ENCODE measurements at places on chromosomes 3 and 15.

DNA sequence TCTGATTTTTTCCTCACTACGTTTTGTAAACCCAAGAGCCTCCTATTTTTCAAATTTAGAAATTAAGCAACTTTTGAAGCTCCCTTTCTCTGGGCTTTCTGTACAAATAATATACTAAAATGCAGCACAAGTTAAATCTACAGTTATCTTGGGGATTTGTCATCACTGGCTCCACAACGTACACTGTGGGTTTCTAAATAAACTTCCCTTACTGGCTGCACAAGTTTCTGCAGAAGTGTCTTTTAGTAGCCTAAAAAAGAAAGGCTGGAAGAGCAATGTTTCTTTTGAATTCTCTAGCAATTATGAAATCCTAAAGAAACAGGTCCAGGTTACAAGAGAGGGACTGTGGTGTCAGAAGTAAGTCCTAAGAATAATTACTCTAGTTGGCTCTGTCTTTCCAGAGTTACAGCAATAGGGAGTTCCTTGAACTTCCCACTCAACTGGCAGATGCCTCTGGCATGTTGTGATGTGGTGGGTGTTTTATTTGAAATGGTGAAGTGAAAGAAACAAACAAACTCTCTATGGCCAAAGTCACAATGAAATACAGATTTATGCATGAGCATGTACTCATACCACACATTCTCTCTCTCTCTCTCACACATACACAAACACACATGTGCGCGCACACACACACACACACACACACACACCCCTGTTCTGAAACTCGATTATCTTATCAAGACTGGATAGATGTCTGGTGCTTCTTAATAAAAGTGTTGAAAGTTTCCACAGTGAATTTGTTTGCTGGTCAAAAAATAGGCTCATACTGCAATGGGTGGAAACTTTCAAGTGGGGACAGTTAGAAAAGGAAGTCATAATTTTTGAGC, 198.2 kb downstream of the SSR3 start:
- DNase-seq = no peak

GRCh38 chr15:66617137-66618090, 51.6 kb upstream of the LCTL start:
- peak; percentile 79 for DNase-seq

DNA sequence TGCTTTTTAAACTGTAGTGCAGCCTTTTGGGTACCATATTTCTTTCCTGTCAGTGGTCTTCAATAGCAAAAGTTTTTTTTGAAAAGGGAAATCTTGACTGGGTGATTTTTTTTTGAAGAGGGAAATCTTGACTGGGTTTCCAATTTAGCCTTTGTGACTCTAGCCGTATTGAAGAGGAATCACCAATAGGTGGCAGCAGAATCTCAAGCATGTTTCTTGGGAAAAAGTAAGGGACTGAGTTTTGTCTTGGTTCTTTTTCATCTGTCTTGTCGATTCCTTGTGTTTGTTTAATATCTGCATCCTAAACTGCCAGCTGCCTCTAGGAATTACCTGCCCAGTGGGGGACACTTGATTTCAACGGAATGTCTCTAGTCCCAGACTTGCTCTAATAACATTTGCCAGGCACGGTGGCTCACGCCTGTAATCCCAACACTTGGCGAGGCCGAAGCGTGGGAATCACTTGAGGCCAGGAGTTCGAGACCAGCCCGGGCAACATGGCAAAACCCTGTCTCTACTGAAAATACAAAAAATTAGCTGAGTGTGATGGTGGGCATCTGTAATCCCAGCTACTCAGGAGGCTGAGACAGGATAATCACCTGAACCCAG, 89.2 kb downstream of the RBPMS2 start:
- DNase-seq = no peak

DNA sequence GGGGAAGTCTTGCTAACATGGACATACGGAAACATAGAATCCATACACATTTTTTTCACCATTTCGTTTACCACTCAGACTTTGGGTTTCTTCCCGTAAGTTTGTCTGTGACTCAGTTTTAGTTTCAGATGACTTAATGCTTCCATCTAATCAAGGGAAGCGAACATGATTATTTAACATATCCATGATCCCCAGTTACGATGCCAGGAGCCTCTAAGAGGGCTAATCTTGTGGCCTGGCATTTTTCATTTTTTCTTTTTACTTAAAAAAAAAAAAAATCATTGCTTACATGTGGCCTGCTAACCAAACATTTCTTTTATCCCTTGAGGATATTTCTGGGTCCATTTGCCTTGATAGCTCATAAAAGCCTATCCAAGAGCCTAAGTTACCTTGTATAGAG, 20.2 kb upstream of the PLOD2 start:
- no peak for DNase-seq

- no peak for DNase-seq
Observed at GRCh38 chr3:50632450-50632849, 15.5 kb downstream of the MAPKAPK3 start.

DNA sequence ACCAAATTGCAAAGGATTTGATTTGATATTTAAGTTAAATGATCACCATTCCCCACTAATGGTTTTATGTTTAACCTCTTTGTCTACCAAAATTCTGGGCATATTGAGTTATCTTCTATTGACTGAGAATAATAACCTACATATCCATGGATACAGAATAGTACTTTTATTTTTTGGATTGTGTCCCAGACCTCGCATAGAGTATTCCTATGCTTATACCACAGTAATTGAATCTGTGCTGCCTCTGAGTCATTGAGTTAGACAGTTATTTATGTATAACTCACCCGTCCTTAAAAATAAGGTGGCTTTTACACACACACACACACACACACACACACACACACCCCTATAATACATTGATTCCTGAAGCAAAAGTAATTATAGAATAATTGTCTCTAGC, 690.1 kb upstream of the BCHE start:
- no peak for DNase-seq

- no peak for DNase-seq
Observed at GRCh38 chr3:108311797-108312196, 15.4 kb downstream of the HHLA2 start.

DNA sequence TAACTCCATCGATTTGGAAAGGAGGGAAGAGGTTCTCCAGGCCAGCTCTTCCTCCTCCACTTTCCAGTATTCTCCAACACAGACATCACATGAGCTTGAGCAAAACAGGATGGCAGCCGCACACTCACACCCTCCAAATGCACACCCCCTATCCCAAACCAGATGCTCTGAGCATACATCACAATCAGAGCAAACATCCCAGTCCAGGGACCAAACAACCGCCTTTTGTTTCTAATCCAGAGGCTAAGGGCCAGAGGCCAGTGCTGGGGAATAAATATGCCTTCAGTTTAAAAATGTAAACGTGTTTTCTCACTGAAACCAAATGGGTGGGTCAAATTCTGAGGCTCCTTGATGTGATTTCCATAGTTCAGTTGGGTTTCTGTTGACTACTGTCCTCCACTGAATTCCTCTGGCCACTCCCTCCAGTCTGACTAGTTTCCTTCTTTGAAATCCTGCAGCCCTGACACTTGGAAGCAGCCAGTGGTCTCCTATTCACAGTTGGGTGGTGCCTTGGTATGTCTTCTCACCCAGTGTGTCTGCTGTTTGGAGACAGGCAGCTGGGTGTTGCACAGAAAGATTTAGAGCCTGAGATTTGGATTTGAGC, 19.2 kb upstream of the MFGE8 start:
- peak; percentile 52 for DNase-seq

GRCh38 chr3:149363053-149363452, 14.4 kb downstream of the TM4SF1 start:
- no peak for DNase-seq

GRCh38 chr15:64772488-64772887, 2.9 kb downstream of the RBPMS2 start:
- no peak for DNase-seq

GRCh38 chr15:65028921-65029735, at the start of gene MTFMT:
TSS of gene MTFMT (minus strand) at chr15:65029639. CDS start at chr15:65029613, 26 bp downstream.
- DNase-seq = peak; percentile 62

- DNase-seq = no peak
Observed at GRCh38 chr3:143612541-143612940, 235.7 kb downstream of the SLC9A9 start.

DNA sequence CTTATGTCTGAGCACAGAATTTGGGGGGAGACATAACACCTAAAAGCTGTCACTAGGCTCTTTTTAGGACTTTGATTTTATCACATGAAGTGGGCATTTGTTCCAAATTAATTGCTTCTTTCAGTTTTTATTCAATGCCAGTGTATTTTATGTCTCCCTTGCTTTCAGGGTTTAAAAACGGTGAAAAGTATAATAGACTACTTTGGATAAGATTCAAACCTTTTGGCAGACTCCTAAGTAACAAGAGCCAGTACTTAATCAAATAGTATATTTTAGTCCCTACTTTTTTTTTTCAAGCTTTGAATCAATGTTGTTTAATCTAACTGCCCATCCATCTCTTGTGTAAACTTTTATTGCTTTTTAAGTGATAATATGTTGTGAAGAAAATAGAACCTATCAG, 847.2 kb upstream of the DPPA4 start:
- DNase-seq = no peak

DNA sequence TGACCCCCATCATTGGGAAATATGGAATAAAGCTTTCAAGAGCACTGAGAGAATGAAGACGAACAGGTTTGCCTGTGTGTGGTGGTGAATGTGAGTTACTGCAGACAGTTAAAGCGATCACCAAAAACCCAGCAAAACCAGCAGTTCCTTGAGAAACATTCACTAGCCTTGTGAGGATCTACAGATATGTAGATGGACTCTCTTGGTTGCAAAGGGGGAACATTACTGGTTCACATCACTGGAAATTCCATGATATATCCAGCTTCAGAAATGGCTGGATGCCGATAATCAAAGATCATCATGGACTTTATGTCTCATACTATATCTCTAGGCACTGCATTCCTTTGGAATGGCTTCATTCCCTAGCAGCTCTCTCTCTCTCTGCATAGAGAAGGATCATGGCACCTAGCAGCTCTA, 10.2 kb upstream of the HERC1 start:
- no peak for DNase-seq

DNA sequence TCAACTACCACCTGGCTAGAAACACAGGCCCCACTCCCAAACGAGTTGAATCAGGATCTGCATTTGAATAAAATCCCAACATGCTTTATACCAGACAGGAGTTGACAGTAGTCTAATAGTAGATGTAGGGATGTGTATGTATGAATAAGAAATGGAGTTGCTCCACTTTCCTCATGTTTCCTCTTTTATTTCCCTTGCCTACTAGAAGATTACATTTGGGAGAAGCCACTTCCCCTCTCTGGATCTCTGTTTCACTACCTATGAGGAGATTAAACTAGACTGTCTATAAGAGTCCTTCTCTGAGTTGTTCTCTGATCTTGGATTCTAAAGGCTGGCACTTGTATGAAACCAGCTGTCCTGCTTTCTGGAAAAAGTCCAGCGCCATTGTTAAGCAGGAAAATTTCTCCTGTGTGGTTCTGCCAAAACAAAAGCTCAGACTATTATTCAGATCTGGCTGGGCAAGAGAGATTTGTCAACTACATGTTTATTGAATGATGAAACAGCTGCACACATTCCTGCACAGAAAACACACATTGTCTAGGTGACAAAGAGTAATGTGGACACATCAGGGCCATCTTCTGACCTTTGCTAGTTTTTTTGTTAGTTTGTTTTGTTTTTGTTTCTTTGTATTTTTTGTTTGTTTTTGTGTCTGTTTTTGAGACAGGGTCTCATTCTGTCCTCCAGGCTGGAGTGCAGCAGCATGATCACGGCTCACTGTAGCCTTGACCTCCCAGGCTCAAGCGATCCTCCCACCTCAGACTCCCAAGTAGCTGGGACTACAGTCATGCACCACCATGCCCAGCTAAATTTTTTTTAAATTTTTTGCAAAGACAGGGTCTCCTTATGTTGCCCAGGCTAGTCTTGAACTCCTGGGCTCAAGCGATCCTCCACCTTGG, 29.9 kb downstream of the ACP3 start:
- no peak for DNase-seq
